Right forelimb (tissue), 1 donor: ENCODE measurements at places on chromosomes 16 and 17.

GRCh38 chr16:66292241-66292935, 74.1 kb upstream of the CDH5 start:
- DNase-seq: no peak

GRCh38 chr16:57377080-57377841, 5.0 kb downstream of the CX3CL1 start:
- no peak for DNase-seq

DNA sequence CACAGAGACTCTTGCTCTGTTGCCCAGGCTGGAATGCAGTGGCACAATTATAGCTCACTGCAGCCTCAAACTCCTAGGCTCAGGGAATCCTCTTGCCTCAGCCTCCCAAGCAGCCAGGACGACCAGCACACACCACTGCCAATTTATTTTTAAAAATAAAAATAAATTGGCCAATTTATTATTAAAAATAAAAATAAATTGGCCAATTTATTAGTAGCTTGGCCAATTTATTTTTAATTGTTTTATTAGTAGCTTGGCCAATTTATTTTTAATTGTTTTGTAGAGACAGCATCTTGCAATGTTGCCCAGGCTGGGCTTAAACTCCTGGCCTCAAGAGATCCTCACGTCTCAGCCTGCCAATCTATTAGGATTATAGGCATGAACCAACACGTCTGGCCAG, 184.3 kb downstream of the FTO start:
- no peak for DNase-seq

- peak; percentile 70 for DNase-seq
These were observed 178.3 kb downstream of the MRTFB start for GRCh38 chr16:14249291-14250032.

- DNase-seq: peak; percentile 70
These were observed 1.6 kb downstream of the MRM1 start for GRCh38 chr17:36602924-36603384.

- no peak for DNase-seq
These were observed 2.8 kb downstream of the MYCBPAP start for GRCh38 chr17:50511058-50511457.

DNA sequence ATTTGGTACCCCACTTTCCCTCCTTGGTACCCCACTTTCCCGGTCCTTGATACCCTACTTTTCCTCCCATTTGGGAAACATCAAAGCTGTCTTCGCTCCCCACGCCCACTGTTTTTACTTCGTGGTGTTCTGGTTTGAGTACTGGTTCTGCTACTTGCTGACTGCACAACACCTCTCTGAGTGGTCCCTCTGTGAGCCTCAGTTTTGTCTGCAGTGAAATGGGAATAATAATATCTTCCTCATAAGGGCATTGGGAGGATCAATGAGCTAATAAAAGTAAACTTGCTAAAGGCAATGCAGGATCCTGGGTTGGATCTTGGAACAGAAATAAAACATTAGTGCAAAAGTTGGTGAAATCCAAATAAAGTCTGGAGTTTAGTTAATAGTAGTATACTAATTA, 70.0 kb upstream of the CLEC18A start:
- DNase-seq: no peak

GRCh38 chr16:23509782-23510163, 521 bp downstream of the GGA2 start:
- DNase-seq: peak; percentile 59

DNA sequence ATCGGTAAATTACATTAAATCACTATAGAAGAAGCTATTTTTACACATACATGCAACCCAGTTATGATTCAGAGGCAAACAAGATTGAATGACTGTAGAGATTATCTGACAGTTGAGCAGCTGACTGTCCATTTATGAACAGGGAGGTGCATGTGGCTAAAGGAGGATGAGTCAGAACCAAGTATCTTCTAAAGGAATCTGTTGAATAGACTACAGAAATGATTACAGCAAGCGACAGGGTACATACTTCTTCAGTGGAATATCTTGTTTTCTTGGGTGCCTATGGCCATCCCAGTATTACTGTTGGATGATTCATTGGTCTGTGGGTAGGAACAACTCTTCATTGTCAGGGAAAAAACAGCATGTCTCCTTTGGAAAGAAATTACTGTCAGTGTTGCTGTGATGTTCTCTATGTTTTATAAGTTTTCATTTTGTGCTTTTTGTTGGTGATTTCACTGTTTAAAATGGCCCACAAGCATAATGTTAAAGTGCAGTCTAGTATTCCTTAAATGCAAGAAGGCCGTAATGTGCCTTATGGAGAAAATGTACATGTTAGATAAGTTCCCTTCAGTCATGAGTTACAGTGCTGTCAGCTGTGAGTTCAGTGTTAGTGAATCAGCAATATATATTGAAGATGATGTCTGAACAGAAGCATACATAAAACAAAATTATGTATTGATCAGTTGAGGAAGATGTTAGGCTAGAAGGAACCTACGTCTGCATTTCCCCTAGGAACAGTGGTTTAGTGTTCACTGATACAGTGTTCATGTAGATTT, 27.0 kb downstream of the CBFB start:
- DNase-seq: no peak

- DNase-seq: no peak
These were observed 126.9 kb upstream of the TNRC6C start for GRCh38 chr17:77831474-77832179.

DNA sequence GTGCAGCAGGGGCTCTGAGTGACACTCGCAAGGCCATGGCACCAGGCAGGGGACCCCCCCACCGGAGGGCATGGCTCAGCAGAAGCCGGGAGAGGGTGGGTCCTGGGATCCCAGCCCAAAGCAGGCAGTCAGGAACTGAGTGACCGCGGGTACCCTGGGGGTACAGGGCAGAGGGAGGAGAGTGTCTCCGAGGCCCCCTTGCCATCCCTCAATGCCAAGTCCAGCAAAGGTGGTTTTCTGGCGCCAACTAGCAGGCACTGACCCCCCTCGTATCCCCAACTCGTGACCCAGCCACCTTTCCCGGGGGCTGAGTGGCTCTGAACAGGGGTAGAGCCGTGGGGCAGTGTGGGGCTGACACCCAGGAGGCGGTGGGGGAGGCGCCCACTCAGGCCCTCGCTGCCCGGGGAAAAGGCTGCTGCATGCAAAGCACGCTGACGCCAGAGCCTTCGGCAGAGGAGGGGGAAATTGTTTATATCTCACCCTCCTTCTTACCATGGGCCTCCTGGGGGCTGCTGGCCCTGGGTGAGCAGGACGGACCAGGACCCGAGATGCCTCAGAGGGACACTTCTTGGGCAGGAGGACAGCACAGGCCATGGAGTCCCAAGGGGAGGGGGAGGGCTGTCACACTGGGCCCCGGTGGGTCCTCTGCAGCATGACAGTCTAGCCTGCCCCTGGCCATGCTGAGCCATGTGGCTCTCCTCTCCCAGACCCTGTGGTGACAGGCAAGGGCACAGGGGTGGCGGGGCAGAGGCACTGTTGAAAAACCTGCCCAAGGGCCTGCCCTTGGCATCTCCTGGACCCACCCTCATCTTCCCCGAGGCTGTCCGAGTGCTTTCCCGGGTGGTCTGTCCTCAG, 14.6 kb upstream of the ENPP7 start:
- DNase-seq: no peak

DNA sequence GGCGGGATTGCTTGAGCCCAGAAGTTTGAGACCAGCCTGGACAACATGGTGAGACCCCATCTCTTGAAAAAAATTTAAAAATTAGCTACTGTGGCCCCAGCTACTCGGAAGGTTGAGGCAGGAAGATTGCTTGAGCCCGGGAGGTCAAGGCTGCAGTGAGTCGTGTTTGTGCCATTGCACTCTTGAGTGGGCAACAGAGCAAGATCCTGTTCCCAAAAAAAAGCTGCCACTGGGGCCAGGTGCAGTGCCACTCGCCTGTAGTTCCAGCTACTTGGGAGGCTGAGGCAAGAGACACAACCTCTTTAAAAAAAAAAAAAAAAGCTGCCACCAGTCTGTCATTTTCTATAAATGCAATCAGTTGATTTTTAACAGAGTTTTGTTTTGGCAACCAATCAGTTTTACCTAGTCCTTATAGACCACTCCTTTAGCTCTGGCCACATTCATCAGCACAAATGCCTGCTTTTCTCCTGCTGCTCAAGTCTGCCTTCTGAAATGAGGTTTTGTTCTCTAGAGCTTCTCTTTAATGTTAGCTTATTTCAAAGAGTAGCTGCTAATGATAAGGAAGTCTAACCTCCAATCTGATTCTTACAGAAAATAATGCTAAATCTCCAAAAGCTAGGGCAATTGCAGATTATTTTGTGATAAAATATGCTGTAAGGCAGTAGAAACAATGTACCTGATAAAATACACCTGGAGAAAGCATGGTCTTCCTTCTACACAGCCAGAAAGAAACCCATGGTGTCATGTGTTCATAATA, 64.8 kb downstream of the TUBD1 start:
- no peak for DNase-seq

DNA sequence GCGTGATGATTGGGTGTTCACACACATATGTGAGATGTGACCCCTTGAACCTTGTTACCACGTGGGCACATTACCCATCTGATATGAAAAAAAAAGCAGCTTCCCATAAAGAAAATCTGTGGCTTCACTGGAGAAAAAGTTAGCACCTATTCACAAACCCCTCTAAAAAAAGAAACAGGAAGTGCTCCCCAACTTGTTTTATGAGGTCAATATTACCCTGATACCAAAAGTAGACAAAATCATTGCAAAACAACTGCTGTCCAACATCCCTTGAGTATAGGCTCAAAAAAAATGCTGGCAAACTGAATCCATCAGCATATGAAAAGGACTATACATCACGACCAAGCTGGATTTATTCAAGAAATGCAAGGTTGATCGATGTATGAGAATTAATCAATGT, 99.7 kb upstream of the RBL2 start:
- DNase-seq: no peak

DNA sequence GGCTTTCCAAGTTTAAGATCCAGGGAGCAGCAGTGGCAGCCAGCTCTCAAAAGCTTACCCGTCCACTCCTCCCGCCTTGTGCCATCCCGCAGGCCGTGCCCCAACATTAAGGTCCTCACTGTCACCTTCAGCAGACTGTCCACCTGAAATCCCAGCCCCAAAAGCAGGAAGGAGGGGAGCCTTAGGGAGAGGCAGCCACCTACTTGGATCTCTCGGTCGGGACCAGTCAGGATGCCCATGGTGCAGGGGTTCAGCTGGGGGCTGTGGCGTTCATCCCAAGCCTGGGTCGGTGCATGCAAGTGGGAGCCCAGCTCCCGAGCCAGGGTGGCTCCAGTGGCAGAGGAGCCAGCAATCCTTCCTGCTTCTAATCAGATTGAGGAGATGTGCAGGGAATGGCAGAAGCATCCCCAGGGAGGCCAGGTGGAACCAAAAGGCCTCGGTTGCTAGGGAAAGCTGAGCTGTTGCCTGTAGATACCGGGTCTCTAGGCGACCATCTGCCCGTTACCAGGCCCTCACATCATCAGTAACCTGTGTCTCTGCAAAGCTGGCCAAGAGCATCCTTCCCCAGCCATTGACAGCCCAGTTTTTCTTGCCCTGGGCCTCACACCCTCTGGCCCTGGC, 24.6 kb downstream of the CNGB1 start:
- no peak for DNase-seq

GRCh38 chr16:11064202-11064540, 119.8 kb downstream of the CLEC16A start:
- DNase-seq: no peak

- DNase-seq: no peak
These were observed 559 bp downstream of the CLUH start for GRCh38 chr17:2710803-2711607.

- no peak for DNase-seq
These were observed 24.9 kb downstream of the CBFB start for GRCh38 chr16:67053767-67054334.

GRCh38 chr16:81612351-81613163, 166.5 kb upstream of the PLCG2 start:
- peak; percentile 67 for DNase-seq

DNA sequence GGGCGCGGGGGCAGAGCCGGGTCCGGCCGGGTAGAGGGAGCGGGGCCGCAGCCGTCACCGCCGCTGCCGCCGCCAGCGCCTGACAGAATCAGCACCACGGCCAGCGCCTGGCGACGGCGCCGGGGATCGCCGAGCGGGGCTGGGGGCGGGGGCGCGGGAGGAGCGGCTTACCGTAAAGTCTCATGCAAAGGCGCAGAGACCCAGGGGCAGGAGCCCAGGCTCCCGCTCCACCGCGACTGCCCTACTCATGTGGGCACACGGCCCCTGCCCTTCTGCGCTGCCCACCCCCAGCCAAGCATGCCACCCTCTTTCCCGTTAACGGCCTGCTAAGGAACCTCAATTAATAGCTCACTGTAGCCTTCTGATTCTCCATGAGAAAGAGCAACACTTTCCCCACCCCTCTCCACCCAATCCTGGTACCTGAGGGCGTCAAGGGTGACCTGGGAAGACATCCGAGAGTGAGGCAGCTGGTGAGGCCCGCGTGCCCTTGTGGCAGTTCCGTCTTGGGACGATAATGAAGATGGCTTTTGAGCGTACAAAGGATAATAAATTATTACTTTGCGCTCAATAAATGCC, at the start of gene SEZ6:
Gene SEZ6 (minus strand): TSS at position 98 of the 576 bp plus-strand sequence. CDS start 164 bp downstream, outside the sequence.
- peak; percentile 90 for DNase-seq

DNA sequence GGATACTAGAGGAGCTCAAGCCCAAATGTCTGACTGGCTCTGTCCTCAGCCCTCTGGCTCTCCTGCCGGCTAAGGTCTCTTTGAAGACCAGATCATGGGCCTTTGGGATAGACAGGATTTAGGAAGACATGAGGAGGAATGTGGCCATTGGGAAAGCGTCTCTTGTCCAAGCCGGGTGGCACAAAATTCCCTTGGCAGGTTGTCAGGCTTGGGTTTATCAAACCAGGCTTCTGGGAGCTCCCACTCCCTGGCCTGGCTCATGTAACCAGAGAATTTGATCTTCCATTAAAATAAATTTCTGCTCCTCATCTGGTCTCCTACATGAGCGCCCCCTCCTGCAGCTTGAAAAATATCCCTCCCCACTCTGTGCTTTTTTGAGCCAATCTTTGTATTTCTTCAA, 71.1 kb downstream of the IRX3 start:
- DNase-seq: no peak

- no peak for DNase-seq
These were observed 332.0 kb downstream of the CBLN1 start for GRCh38 chr16:48949636-48950035.

DNA sequence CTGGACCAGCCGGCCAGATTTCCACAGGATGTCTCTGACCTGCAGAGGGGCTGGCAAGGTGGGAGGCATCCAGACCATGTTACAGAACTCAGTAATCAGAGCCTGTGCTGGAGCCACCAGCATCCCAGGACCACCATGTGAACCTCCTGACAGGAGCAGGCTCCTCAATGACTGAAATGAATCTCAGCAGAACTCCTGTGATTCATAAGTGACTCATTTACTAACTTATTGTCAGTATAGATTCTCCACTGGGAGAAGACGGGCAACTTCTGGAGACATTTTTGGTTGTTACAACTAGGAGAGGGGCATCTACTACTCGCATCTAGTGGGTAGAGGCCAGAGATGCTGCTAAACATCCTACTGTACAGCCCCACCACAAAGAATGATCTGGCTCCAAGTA, 3.1 kb upstream of the WWOX start:
- DNase-seq: no peak

DNA sequence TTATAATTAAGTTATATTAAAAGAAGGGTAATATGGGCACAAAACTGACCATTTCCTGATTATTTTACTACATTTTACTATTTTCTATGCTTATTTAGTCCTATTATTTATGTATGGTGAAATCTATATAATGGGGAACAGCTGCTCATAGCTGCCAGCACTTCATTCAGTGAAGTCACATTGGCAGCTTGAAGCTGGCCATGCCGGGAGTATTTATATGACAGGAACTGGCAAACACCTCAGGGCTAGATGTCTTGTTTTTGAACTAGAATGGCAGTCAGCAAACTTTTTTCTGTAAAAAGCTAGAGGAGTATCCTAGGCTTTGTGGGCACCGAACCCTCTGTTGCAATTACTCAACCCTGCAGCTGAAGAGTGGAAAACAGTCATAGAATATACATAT, 104.1 kb downstream of the CDH13 start:
- no peak for DNase-seq

GRCh38 chr17:47636273-47637030, 13.3 kb upstream of the KPNB1 start:
- no peak for DNase-seq
